ENCODE measurements at places on chromosomes 2 and 18.

GRCh38 chr2:14855751-14856150 lies 223.2 kb downstream of the LRATD1 start:
- no peak for DNase-seq

DNA sequence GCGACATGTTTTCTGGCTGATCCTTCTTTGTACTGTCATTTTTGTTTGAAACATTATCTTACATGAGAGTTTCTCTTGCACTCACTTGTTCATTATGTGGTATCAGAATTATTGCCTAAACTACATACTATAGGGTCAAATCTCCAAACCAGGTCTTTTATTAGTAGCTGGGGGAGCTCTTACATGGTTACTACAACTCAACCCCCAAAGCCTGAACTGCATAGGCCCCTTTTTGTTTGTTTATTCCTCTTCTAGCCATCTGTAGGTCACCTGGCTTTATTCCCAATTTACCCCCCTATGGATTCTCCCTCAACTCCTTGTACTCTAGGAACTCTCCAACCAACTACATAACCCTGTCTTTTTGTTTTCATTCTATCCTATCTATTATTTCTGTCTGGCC lies 46.7 kb downstream of the PUM2 start:
- DNase-seq = no peak

GRCh38 chr2:99854236-99854852 lies 288.0 kb downstream of the AFF3 start:
- no peak for DNase-seq

- peak; percentile 8 for DNase-seq
These were observed 347.5 kb downstream of the METTL4 start for GRCh38 chr18:2223849-2224248.

- no peak for DNase-seq
These were observed 89.4 kb downstream of the PID1 start for GRCh38 chr2:229181641-229182040.

DNA sequence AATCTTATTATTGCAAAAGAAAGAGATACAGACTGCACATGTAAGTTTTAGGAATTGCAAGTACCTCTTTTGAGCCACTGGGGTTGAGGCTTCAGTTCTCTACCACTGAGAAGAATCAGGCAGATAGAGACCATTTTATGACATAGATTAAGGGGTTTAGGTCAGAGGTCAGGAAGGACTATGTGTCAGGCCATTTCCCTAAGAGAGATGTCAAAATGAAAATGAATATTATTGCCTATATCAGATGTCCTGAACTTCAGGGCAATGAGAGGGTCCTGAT lies 113.7 kb downstream of the GATA6 start:
- DNase-seq = no peak

- DNase-seq = no peak
These were observed 234.3 kb downstream of the AGAP1 start for GRCh38 chr2:235727891-235728799.

DNA sequence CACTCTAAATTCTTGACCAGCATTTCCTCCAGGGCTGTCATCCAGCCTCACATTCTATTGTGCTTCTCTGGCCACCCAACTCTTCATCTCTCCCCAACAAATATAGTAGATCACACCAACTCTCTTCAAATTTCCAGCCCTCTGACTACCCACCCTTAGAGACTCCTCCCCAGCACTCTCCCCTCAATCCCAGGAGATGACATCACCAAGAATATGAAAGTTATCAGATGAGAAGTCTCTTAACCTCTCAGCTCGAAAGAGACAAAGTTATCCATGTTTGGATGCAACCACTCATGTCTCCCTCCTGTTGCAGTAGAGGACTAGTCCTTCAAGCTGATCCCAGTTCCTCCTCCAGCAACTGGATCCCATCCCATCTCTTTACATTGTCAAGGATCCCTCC lies 47.1 kb downstream of the LBH start:
- no peak for DNase-seq

DNA sequence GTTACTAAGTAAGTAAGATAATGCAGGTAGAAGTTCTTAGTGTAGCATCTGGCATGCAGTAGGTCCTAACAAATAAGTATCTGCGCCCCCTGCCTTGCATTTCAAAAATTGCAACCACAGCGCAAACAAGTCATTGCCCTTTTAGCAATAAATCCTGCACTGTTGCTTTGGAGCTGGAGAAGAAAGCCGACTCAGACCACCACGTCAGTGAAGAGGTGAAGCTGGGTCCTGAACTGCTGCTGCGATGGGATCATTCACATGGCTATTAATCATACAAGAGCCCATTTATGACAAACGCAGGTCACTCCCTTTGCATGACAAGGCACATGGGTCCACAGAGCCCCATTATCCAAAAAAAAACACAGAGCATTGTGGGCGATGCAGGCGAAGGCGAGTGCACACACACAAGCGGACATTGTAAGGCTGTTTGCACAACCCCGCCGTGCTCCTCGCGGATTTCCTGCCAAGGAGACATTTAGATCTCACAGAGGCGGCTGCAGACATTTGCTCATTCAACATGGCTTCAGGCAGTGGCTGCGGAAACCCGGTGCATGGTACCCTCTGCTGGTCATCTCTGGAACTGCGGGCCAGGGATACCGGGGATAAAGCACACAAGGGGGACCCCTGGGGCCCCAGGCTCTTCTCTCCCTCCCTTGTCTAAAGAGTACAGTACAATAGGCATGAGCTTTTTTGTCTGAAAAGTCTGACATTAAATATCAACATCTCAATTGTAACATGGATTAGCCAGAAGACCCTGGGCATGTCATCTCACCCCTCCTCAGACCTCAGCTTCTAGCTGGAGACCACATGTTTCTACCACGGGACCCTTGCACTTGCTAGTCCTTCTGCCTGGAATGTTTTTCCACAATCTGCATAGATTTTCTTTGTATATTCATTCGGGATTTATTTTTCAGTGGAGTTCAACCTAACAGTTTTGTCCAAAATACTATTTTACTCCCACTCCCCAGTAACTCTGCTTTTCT lies 56.7 kb downstream of the CYRIA start:
- peak; percentile 78 for DNase-seq

- DNase-seq = no peak
These were observed 54.3 kb downstream of the PKDCC start for GRCh38 chr2:42102024-42102590.

GRCh38 chr2:204483608-204484081 lies 61.6 kb upstream of the PARD3B start:
- no peak for DNase-seq

DNA sequence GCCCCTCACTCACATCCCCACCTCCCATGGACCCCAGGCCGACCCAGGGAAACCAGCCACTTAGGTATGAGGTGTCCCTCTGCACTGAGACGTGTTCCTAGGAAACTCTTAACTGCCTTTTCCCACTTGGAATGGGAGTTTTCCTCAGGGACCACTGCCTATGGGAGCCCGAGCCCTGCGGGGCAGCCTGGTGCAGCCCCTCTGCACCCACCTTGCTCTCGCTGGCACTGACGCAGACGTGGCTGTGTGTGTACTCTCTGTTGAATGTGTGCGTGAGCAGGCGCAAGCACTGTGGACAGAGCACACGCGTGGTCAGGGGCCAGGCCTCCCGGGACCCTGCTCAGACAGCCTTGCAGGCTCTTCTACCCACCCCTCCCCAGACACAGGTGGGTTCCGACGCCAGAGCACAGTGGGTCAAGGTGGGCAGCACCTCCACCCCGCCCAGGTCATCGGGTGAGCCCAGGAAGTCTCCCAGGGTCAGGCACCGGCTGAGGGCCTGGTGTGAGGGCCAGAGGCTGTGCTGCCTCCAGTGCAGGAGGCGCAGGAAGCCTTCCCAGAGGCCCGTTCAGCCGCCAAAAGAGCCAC lies 30.0 kb downstream of the AQP12A start:
- DNase-seq = no peak

DNA sequence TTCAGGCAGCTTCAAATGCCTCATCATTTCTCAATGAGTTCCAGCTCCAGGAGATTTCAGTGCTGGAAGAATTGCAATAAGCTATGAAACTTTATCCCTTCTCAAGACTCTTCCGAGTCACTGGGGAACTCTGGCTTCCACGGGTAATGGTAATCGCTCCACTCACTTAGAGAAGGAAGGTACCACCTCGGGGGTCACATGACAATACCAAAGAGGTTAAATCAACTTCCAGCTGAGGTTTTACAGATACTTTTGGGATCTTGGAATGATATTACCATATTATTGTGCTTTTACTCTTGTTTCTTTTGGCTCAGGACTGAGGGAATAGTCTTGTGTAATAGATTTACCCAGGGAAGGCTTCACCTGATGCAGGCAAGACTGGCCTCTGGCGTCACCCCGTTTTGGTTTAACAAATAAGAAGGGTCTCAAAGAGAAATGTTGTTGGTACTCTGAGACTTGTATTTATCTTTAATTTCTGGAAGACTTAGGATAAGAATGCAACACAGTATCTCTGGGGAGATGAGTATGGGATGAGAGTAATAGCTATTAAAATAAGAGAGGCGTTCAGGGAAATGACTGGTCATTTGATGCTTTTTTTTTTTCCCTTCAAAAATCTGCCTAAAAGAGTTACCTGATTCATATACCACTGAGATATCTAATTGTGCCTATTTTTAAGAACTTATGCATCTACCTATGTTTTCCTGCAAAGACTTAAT lies 316.9 kb upstream of the ZEB2 start:
- DNase-seq = no peak

DNA sequence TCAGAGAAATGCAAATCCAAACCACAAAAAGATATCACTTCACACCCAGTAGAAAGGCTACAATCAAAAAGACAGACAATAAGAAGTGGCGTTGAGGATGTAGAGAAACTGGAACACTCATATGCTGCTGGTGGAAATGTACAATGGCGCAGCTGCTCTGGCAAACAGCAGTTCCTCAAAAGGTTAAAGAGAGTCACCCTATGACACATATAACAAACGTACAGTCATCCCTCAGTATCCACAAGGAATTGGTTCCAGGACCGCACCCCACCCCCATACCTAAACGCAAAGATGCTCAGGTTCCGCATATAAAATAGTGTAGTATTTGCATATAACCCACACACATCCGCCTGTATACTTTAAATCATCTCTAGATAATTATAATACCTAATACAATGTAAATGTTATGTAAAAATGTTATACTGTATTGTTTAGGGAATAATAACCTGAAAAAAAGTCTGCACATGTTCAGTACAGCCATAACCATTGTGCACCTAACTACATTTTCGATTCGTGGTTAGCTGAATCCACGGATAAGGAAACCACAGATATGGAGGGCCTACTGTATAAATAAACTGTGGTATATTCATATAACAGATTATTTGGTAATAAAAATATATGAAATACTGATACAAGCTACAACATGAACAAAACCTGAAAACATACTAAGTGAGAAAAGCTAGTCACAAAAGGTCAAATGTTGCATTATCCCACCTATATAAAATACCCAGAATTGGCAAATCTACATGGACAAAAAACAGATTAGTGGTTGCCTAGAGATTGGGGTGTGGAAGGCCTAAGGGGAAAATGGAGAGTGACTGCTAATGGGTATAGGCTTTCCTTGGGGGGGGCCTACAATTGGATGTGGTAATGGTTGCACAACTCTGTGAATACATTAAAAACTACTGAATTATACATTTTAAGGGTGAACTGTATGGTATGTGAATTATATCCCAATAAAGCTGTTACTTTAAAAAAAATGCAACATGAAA lies 37.5 kb downstream of the UXS1 start:
- no peak for DNase-seq

Measured in NCI-H1694 (cell line).